PC-9 (cell line): ENCODE measurements at places on chromosomes 16 and 17. TPM values are rescaled to one million over a fixed set of nuclear protein-coding genes. Genes with fewer than 3 reads are reported as not detected.

The TBX6 gene
- 8.3 and 9.6 TPM in 2 replicates for total RNA-seq

The ARL16 gene
- 41.7 and 48.3 TPM in 2 replicates for total RNA-seq

The SPATA22 gene
- total RNA-seq: not detected in 2 replicates

The TCAP gene
- total RNA-seq: 1.2 and 1.6 TPM in 2 replicates

The FGF11 gene
- 15.2 and 23.2 TPM in 2 replicates for total RNA-seq

The FOXN1 gene
- total RNA-seq: not detected in 2 replicates

The CFAP52 gene
- total RNA-seq: not detected in 2 replicates

The MAP1LC3B gene
- total RNA-seq: 37.0 and 45.3 TPM in 2 replicates

The TNP2 gene
- not detected in 2 replicates for total RNA-seq

The CDH8 gene
- total RNA-seq: not detected in 2 replicates

The MPDU1 gene
- total RNA-seq: 33.4 and 44.2 TPM in 2 replicates

The DHRS7C gene
- total RNA-seq: not detected in 2 replicates

The TAF1C gene
- total RNA-seq: 40.2 and 43.0 TPM in 2 replicates

The IGF2BP1 gene
- 56.5 and 57.4 TPM in 2 replicates for total RNA-seq

The ASPHD1 gene
- 8.3 and 11.3 TPM in 2 replicates for total RNA-seq

The MYL11 gene
- total RNA-seq: 1.4 and 2.6 TPM in 2 replicates

The ENPP7 gene
- not detected in 2 replicates for total RNA-seq

The SRCIN1 gene
- total RNA-seq: 16.7 and 23.7 TPM in 2 replicates
